Muscle of leg (tissue), 16 donors: ENCODE measurements at places on chromosomes 13 and 19.

DNA sequence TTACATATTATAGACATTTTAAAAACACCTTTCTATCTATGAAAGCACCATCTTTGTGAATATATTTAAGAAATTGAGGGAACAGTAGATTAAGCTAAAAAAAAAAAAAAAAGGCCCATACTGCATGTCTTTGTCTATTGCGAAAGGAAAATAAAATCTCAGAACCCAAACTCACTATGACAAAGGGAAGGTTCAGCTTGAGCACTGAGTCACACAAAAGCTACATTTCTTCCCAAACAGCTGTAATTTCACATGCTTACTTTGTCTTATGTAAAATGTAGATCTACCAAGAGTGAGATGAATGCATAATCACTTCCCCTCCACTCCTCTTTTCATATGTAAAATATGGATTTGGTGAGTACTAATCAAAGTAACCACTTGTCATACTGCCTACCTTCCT, 640.1 kb upstream of the KLF12 start:
- H3K4me3 ChIP-seq = no peak overlapping the region
- no peaks in the 10 kb centered on the region for H3K4me1 ChIP-seq
- H3K27ac ChIP-seq = no peak overlapping the region
- DNase-seq = no peak
- H3K27me3 ChIP-seq = no peaks in the 10 kb centered on the region

GRCh38 chr13:77891486-77891885, 27.1 kb downstream of the EDNRB start:
- DNase-seq = no peak
- no peak overlapping the region for H3K27ac ChIP-seq
- no peaks in the 10 kb centered on the region for H3K36me3 ChIP-seq
- no peaks in the 10 kb centered on the region for H3K27me3 ChIP-seq
- no peak overlapping the region for H3K4me3 ChIP-seq

DNA sequence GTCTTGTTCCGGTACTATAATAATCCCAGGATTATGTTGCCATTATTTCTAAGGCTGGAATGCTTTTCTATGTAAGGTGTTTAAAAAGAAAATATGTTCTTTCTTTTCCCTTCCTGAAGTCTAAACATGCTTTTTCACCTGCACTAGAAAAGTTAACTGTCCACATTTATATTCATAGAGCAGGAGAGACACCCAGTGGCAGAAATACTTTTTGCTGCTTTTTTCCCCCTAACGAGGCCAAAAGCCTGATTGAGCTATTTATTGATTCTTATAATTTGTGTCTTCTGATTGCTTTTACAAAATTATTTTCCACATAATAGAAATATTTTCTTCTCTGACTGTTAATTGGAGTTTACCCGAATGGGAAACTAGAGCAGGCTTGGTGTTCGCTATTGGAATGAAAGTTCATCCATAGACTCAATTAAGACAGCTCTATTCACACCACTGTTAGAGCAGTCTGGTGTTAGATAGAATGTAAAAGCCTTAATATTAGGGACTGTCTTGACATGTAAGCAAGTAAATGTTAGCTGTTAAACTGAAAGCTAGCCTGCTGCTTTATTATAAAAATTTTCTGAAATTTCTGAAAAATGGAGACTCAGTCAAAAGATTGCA, 15.8 kb downstream of the GPR180 start:
- H3K36me3 ChIP-seq = peaks cover 12% of the 10 kb centered on the region
- H3K4me3 ChIP-seq = no peak overlapping the region
- no peaks in the 10 kb centered on the region for H3K4me1 ChIP-seq
- H3K27ac ChIP-seq = no peak overlapping the region

DNA sequence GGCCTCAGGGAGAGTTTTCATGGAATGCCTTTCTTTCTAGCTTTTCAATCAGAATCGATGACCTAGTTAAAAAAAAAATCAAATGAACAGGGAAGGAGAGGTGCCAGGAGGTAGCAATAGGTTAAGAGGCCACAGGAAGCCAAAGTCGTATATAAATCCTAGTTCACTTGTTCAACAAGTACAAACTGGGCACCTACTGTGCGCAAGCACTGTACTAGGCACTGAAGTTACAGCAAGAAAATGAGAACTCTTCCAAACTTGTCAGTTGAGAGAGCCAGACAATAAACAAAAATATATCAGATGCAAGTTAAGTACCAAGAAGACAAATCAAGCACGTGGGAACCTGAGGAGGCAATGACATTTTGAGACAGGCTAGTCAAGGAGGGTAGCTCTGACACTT, 6.1 kb downstream of the SUGP2 start:
- no peak overlapping the region for H3K4me3 ChIP-seq
- no peak overlapping the region for H3K27ac ChIP-seq
- DNase-seq = no peak
- H3K36me3 ChIP-seq = peaks cover 75% of the 10 kb centered on the region
- peaks cover 5% of the 10 kb centered on the region for H3K4me1 ChIP-seq

GRCh38 chr19:55635856-55636440, 4.9 kb upstream of the ZNF580 start:
- H3K36me3 ChIP-seq = peaks cover 3% of the 10 kb centered on the region
- no peak for DNase-seq
- peak overlapping the region; percentile 92 for H3K4me3 ChIP-seq
- H3K27me3 ChIP-seq = no peaks in the 10 kb centered on the region

DNA sequence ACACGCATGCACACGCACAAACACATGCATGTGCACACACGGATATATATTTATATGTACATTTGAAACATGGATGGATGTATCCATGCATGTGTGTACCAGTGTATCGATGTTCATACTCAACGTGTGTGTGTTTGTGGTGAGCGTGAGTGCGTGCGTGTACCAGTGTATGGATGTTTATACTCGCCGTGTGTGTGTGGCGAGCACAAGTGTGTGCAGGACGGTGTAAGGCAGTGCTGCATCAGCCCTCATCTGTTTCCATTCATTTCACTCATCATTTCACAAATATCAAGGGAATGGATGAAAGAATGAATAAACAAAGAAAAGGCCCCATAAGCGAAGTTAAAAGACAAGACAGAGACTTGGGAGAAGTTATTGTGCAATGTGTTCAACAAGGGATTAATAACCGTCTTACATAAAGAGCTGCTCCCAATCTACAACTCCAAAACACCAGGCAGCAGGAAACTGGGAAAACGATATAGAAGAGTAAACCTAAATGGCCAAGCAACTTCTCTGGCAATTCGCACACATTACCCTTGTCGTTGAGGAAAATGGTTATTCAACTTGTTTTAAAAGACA, 21.7 kb upstream of the MIER2 start:
- H3K27ac ChIP-seq = no peak overlapping the region
- no peak overlapping the region for H3K4me3 ChIP-seq
- DNase-seq = no peak
- H3K36me3 ChIP-seq = no peaks in the 10 kb centered on the region
- peaks cover 7% of the 10 kb centered on the region for H3K27me3 ChIP-seq

- no peak overlapping the region for H3K4me3 ChIP-seq
- no peaks in the 10 kb centered on the region for H3K36me3 ChIP-seq
- DNase-seq = no peak
- peaks cover 52% of the 10 kb centered on the region for H3K4me1 ChIP-seq
These were observed 78.5 kb upstream of the PCDH8 start for GRCh38 chr13:52926971-52927370.

- no peaks in the 10 kb centered on the region for H3K27me3 ChIP-seq
- H3K4me3 ChIP-seq = no peak overlapping the region
- H3K27ac ChIP-seq = no peak overlapping the region
- H3K4me1 ChIP-seq = peaks cover 2% of the 10 kb centered on the region
- H3K36me3 ChIP-seq = no peaks in the 10 kb centered on the region
These were observed 108.0 kb downstream of the LMO7 start for GRCh38 chr13:75744127-75744526.

DNA sequence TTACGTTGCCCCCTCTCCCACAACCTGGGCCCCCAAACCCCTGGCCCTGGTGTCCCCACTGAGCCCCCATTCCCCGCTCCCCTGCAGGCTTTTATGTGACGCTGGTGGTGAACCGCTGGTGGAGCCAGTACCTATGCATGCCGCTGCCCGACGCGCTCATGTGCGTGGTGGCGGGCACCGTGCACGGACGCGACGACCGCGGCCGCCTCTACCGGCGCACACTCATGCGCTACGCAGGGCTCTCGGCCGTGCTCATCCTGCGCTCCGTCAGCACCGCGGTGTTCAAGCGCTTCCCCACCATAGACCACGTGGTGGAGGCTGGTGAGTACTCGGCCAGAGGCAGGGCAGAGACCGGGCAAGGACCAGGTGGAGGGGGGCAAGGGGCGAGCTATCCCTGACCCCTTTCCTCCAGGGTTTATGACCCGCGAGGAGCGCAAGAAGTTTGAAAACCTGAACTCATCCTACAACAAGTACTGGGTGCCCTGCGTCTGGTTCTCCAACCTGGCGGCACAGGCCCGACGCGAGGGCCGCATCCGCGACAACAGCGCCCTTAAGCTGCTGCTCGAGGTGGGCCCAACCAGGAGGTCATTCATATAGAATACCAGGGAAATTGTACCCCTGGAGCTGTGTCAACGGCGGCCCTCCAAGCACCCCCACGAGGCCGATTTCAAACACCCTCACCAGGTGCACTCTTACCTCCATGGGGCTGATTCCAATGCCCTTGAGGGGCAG, 3.0 kb downstream of the BEST2 start:
- H3K36me3 ChIP-seq = no peaks in the 10 kb centered on the region
- H3K4me1 ChIP-seq = peaks cover 15% of the 10 kb centered on the region
- no peak overlapping the region for H3K4me3 ChIP-seq
- DNase-seq = no peak

- no peaks in the 10 kb centered on the region for H3K27me3 ChIP-seq
- no peaks in the 10 kb centered on the region for H3K36me3 ChIP-seq
- H3K4me3 ChIP-seq = no peak overlapping the region
- DNase-seq = no peak
- no peaks in the 10 kb centered on the region for H3K4me1 ChIP-seq
These were observed 358.9 kb downstream of the ITGBL1 start for GRCh38 chr13:101811284-101811839.
